Lower lobe of right lung (tissue), 2 donors: ENCODE measurements at places on chromosomes 2 and 18. TPM values are rescaled to one million over a fixed set of nuclear protein-coding genes. Genes with fewer than 3 reads are reported as not detected.

DNA sequence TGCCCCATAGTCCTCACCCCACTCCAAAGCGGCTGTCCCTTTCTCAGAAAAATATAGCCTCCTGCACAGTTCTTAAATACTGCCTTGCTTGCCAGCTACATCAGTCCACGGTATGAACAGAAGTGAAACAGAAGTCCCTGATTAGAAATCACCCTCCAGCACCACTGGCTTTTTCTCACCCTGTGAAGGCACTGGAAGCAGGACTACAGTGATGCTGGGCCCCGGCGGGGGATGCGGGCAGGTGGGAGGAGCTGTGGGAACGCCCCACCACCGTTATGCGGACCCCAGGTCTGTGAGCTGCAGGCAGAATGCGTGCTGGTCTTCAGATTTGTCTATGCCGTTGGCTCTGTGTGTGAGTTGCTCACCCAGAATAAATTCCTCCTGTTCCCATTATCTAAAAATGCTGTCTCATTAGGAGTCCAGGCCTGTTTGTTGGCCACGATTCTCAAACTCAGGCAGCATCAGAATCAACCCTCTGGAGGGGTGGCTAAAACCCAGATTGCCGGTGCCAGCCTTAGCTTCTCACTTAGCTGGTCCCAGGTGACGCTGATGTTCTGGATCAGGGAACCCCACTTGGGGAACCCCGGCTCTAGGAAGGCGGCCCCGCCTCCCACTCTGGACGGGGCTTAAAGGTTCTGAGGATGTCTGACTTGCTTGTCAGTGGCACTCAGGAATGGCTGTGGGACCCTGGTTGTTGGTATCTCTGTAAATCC, 224.8 kb upstream of the PXDN start:
- no peaks in the 10 kb centered on the region for H3K36me3 ChIP-seq
- H3K27me3 ChIP-seq: peaks cover 5% of the 10 kb centered on the region
- H3K4me1 ChIP-seq: no peaks in the 10 kb centered on the region
- H3K4me3 ChIP-seq: no peak overlapping the region
- no peak for DNase-seq
- no peak overlapping the region for H3K27ac ChIP-seq

DNA sequence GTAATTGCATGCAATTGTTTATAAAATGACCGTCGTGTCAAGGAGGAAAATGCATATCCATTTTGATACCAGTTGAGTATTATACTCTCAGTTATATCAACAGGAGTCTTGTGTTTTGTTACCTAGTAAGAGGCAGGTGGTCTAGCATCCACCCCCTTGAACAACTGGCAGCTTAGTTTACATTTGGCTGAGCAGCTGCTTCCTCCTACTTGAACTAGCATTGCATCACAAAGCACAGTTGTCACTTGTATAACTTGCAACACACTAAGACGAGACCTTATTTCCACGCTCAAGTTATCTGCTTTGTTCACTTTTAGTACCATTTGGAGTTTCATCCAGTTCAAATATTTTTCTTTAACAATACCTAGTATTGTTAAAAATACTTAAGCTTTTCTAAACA, 75.4 kb upstream of the UBE2E3 start:
- H3K36me3 ChIP-seq: no peaks in the 10 kb centered on the region
- H3K4me3 ChIP-seq: no peak overlapping the region
- no peak for DNase-seq
- H3K27ac ChIP-seq: no peak overlapping the region
- H3K4me1 ChIP-seq: no peaks in the 10 kb centered on the region
- no peaks in the 10 kb centered on the region for H3K27me3 ChIP-seq

GRCh38 chr2:168757223-168757622, 45.2 kb upstream of the NOSTRIN start:
- no peaks in the 10 kb centered on the region for H3K27me3 ChIP-seq
- no peak overlapping the region for H3K27ac ChIP-seq
- peaks cover 8% of the 10 kb centered on the region for H3K4me1 ChIP-seq
- no peak overlapping the region for H3K4me3 ChIP-seq
- no peaks in the 10 kb centered on the region for H3K36me3 ChIP-seq
- no peak for DNase-seq

GRCh38 chr18:29512761-29513160, 1335.8 kb upstream of the CDH2 start:
- no peak for DNase-seq
- H3K36me3 ChIP-seq: no peaks in the 10 kb centered on the region
- H3K27ac ChIP-seq: no peak overlapping the region
- H3K4me1 ChIP-seq: no peaks in the 10 kb centered on the region
- no peaks in the 10 kb centered on the region for H3K27me3 ChIP-seq

DNA sequence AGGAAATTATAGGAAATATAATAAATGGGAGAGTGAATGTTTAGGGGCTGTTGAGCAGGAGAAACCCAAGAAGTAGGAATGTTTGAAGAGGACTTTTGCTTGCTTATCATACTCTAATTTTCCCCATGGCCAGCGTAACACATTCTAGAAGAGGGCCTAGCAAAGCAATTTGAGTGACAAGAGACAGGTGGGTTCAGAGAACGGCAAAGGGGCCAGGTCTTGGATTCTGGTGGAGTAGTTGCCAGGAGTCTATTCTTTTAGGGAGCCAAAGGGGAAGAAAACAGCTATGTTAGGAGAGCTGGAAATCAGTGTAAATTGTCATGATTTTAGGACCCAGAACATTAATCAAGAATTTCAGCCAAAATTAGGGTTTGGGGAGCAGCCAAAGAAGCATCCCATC, 96.5 kb downstream of the COL5A2 start:
- H3K4me3 ChIP-seq: no peak overlapping the region
- H3K4me1 ChIP-seq: no peaks in the 10 kb centered on the region
- no peaks in the 10 kb centered on the region for H3K27me3 ChIP-seq
- no peaks in the 10 kb centered on the region for H3K36me3 ChIP-seq

GRCh38 chr2:223751012-223751411, 86.4 kb downstream of the AP1S3 start:
- no peak overlapping the region for H3K27ac ChIP-seq
- H3K36me3 ChIP-seq: no peaks in the 10 kb centered on the region
- H3K4me3 ChIP-seq: no peak overlapping the region
- no peaks in the 10 kb centered on the region for H3K4me1 ChIP-seq

GRCh38 chr2:219498280-219499057, at the start of gene GMPPA:
GMPPA (plus strand) TSS chr2:219498891; CDS start chr2:219499976, 1,085 bp downstream.
- peak within 1 kb of the TSS; percentile 93 for H3K27ac ChIP-seq
- H3K27me3 ChIP-seq: peaks cover 41% of the 10 kb centered on the region
- peak; percentile 96 for DNase-seq
- H3K36me3 ChIP-seq: peaks cover 16% of the 10 kb centered on the region
- H3K4me3 ChIP-seq: peak within 1 kb of the TSS; percentile 80

GRCh38 chr2:17877811-17878280, 621 bp upstream of the KCNS3 start:
- peaks cover 23% of the 10 kb centered on the region for H3K4me1 ChIP-seq
- peak overlapping the region; percentile 87 for H3K27ac ChIP-seq
- H3K4me3 ChIP-seq: peak overlapping the region; percentile 83
- peak; percentile 48 for DNase-seq
- peaks cover 19% of the 10 kb centered on the region for H3K27me3 ChIP-seq
- no peaks in the 10 kb centered on the region for H3K36me3 ChIP-seq

DNA sequence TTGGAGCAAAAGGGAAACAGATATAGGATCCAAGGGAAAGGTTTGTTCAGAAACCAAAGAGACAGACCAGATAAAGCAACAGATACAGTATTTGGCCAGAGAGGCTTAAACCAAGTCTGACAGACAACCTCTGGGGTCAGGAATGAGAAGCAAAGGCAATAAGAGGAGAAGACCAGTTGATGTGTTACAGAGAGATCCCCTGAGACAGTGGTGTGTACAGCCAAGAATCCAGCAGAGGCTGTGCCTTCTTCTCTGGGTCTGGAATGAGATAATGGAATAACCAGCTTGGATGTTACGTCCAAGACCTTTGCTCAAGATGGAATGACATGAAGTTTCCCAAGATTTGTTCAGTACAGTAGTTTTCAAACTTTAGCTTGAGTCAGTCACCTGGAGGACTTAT, 61.1 kb downstream of the MDH1 start:
- no peaks in the 10 kb centered on the region for H3K27me3 ChIP-seq
- no peaks in the 10 kb centered on the region for H3K4me1 ChIP-seq
- no peaks in the 10 kb centered on the region for H3K36me3 ChIP-seq
- DNase-seq: no peak
- no peak overlapping the region for H3K4me3 ChIP-seq

- no peak overlapping the region for H3K27ac ChIP-seq
- DNase-seq: no peak
- no peaks in the 10 kb centered on the region for H3K27me3 ChIP-seq
- H3K4me1 ChIP-seq: peaks cover 3% of the 10 kb centered on the region
- peaks cover 15% of the 10 kb centered on the region for H3K36me3 ChIP-seq
- H3K4me3 ChIP-seq: no peak overlapping the region
Measured at GRCh38 chr2:197113275-197113711, 186.8 kb upstream of the PGAP1 start.

DNA sequence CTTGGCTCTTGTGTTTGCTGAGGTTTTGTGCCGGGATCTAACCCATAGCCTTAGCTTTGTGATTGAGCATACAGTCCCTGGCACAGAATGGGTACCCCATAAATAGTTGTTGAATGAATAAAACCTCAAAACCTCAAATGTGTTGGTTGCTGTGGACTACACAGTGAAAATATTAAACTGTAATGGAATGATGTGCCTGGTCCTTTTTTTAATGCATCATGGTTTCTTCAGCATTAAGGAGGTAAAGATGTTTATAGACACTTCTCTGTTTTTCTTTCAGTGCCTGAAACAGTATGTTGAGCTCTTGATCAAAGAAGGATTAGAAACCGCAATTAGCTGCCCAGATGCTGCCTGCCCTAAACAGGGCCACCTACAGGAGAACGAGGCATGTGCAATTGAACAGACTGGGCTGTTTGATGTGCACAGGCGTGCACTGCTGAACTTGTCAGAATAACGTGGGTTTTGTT, 97.0 kb downstream of the RNF144A start:
- no peak overlapping the region for H3K4me3 ChIP-seq
- DNase-seq: no peak
- H3K27me3 ChIP-seq: no peaks in the 10 kb centered on the region
- H3K4me1 ChIP-seq: peaks cover 16% of the 10 kb centered on the region

DNA sequence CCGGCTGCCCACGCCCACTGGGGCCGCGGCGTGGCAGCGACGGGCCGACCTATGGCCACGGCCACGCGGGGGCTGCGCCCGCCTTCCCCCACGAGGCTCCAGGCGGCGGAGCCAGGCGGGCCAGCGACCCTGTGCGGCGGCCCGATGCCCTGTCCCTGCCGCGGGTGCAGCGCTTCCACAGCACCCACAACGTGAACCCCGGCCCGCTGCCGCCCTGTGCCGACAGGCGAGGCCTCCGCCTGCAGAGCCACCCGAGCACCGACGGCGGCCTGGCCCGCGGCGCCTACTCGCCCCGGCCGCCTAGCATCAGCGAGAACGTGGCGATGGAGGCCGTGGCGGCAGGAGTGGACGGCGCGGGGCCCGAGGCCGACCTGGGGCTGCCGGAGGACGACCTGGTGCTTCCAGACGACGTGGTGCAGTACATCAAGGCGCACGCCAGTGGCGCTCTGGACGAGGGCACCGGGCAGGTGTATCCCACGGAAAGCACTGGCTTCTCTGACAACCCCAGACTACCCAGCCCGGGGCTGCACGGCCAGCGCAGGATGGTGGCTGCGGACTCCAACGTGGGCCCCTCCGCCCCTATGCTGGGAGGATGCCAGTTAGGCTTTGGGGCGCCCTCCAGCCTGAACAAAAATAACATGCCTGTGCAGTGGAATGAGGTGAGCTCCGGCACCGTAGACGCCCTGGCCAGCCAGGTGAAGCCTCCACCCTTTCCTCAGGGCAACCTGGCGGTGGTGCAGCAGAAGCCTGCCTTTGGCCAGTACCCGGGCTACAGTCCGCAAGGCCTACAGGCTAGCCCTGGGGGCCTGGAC, 253.2 kb downstream of the GLI2 start:
- DNase-seq: no peak
- H3K27me3 ChIP-seq: no peaks in the 10 kb centered on the region
- H3K36me3 ChIP-seq: no peaks in the 10 kb centered on the region
- no peak overlapping the region for H3K4me3 ChIP-seq
- no peaks in the 10 kb centered on the region for H3K4me1 ChIP-seq

GRCh38 chr2:156470975-156471583, 34.9 kb downstream of the GPD2 start:
- no peak overlapping the region for H3K27ac ChIP-seq
- peaks cover 36% of the 10 kb centered on the region for H3K4me1 ChIP-seq
- DNase-seq: no peak
- H3K4me3 ChIP-seq: no peak overlapping the region

DNA sequence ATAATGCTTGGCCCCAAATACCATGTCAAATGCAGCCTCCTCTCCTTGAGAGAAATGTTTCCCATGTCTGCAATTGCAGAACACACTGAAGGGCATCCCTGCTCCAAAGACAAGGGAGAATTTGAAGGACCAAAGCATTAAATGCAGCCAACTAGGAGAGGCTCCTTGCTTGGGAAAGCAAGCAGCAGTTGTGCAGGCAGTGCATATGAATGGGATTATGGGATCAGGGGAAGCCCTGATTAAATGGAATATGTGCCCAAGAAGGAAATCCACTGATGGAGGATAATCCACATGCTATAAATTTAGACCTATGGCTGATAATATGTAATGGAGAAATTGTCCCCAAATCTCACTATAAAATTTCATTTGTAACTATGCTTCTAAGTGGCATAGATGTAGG, 116.1 kb downstream of the NCKAP5 start:
- H3K36me3 ChIP-seq: no peaks in the 10 kb centered on the region
- H3K4me1 ChIP-seq: no peaks in the 10 kb centered on the region
- DNase-seq: no peak
- no peaks in the 10 kb centered on the region for H3K27me3 ChIP-seq

FRZB gene
- total RNA-seq: 2.9 TPM

SPC25 gene
- total RNA-seq: 0.50 TPM

CNNM4 gene
- total RNA-seq: 15.7 TPM

UCN gene
- 4.0 TPM for total RNA-seq

SERPINB3 gene
- total RNA-seq: not detected

SRSF7 gene
- 99.7 TPM for total RNA-seq

KRTCAP3 gene
- total RNA-seq: 18.8 TPM

PDE6D gene
- 18.5 TPM for total RNA-seq

GAL3ST2 gene
- total RNA-seq: not detected

POMC gene
- 3.9 TPM for total RNA-seq

CCBE1 gene
- 14.0 TPM for total RNA-seq

ZAP70 gene
- total RNA-seq: 8.8 TPM

CD207 gene
- total RNA-seq: 3.0 TPM

DNMT3A gene
- 35.6 TPM for total RNA-seq

AGXT gene
- total RNA-seq: not detected

RNU2-63P gene
- not detected for total RNA-seq
